ENCODE measurements at places on chromosomes 6 and 20.

DNA sequence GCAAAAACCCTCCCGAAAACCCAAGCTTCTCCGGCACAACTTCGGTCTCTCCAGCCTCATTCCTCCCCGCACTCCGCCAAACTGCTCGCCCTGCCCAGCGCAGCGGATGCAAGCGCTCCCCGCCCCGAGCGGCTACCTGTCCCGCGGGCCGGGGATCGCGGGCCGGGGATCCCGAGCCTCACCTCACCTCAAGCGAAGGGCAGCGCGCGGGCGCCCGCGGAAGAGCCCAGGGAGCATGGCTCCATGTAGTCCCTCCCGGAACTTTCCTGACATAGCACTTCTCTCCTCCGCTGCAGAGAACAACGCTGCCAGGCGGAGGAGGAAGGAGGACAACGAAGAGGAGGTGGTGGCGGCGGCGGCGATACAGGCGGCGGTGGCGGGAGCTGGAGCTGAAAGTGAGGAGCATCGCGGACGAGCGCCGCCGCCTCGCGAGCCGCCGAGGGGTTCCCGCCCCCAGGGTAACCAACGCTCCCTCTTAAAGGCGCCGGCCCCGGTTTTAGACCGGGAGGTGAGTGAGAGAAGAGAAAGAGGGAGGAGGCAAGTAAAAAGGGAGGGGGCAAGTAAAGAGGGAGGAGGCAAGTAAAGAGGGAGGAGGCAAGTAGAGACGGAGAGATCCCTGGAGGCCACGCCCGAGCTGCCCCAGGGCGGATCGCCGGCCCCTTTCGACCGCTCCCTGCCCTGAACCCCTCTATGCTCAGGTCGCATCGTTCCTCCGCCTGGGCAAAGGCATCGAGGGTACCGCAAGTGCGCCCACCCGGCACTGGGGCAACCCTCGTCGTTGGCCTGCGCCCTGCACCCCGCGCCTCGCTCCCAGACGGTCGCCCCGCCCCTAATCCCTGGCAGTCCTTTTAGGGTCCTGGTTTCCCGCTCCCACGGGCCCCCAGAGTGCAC is at the start of gene GPR63:
Gene GPR63 (minus strand): TSS at position 397 of the 891 bp plus-strand sequence. CDS start 37,746 bp downstream, outside the sequence.
- no peak for DNase-seq

DNA sequence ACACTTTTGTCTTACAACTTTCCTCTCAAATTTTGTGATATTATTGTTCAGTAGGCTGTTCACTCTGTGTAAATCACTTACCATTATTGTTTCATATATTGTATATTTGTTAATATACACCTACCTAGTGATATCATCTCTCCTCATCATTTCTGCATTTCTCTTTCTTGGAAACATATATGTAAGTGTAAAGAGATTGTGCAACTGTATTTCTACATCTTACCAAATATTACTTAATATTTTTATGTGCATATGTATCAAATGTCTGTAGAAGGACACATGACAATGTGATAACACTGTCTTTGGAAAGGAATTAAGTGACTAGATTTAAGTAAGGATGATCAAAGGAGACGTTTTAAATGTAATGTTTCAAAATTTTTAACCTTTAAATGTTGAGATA is 30.2 kb downstream of the ZNF322 start:
- no peak for DNase-seq

- DNase-seq, result no peak
These were observed 17.6 kb downstream of the CAPN11 start for GRCh38 chr6:44176130-44176761.

GRCh38 chr6:166258854-166259276 is 49.3 kb downstream of the PRR18 start:
- no peak for DNase-seq

All from NCI-H2081 treated with DMSO at 0.1 percent for 48 hours (cell line).